Stromal cell of bone marrow (primary cell): ENCODE measurements at places on chromosomes 6 and 20.
A peak's percentile ranks its signal among the peaks of the same experiment; 100 is the strongest.

DNA sequence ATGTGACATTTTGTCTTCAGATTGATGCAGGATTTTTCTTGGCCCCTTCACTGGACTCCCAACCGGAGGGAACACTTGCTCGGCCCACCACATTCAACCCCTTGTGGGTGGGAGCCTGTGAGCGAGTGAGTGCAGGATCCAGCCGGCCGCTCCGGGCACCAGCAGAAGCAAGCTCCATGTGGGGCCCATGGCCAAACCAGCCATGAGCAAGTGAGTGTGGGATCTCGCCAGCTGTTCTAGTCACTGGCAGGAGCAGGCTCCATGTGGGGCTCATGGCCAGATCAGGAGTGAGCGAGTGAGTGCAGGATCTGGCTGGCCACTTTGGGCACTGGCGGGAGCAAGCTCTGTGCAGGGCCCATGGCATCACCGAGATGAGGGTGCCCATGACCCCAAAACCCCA, 42.6 kb downstream of the OSTM1 start:
- no peak for DNase-seq

DNA sequence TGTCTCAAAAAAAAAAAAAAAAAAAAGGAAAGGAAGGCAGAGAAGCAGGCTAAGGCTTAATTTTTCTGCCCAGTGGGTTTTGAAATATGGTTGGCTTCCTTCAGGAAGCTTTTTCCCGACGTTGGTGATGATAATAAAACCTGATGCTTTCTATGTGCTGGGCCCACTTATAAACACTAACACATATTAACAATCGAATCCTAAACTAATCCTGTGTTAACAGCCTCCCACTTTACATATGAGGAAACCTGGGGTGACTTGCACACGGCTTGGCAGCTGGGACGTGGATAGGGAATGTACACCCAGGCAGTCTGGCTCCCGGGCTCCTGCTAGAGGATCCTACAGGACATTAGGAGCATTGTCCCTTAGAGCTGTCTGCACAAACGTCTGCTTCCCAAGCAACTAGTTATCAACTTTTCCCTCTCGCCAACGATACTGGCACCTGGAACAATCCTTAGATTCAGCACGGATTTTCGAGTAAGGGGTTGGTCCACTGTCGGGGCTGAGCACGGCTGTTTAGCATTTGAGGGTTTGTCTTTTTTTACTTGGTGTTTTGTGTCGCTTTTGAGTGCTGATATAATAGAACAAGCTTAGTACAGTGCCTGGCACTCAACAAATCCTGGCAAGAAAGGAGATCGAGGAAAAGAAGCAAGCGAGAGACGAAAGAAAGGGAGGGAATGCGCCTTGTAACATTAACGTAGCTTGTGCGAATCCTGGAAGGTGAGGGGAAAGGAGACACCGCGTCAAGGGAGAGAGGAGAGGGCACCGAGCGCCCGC, 622 bp upstream of the KIZ start:
- DNase-seq = no peak

DNA sequence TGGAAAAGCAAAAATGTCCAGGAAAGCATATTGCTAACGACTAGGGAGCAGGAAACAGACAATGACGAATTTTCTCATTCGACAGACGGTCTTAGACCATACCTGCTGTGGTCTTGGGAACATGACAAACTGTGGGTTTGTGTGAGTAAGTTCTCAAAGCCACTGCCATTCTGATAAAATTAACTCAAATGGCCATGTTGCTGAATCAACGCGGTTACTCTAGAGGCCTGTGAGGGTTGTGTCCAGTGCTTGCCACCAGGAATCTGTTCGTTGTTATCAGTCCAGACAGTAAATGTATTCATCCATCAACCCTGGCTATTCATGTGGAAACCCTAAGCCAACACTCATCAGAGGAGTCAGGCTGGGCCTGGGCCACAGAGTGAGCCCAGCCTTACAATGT, 124.3 kb downstream of the MYLK4 start:
- peak; percentile 34 for DNase-seq

DNA sequence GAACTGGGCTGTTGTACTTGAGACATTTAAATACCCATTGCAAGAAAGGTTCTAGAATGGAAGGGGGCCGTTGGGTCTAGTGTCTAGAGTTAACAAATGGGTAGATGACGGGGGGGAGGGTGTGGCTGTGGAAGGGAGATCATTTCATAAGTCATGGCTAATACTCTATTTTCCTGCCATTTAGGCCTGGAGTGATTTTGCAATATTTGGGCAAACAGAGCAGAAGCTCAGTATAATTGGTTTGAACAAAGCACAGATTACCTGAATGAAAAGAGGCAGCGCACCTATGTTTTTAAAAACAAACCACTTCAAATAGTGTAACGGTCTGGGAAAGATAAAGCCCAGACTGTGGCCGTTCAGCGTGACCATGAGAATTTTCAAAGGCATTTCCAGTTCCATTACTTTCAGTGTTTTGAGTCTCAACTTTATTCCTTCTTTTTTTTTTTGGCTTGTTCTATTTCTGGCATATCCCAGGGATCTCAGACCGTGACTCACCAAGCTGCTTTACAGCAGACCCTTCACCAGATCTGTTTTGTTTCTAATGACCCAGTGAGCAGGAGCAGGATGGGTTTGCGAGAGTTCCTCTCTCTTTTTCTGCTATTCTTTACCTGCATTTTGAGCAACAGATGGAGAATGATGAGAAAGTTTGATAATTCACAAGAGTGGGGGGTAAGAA, 73.7 kb downstream of the LYRM2 start:
- DNase-seq = no peak

DNA sequence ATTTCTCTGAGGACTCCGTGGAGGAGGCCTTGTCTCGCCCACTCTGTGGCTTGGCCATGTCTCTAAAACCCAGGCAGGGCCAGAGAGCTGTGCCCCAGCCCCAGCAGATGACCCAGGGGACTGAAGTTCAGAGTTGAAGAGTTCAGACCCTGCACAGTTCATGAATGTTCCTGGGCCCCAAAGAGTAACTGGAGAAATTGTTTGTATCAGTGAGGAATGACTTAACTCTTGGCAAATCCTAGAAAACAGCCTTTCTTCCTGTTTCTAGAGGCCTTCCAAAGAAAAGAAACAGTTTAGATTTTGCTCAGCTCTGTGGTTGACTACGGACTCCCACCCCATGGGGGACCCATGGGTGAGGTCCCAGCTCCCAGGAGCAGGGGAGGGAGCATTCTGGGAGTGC, 62.1 kb upstream of the EYA2 start:
- DNase-seq = no peak

DNA sequence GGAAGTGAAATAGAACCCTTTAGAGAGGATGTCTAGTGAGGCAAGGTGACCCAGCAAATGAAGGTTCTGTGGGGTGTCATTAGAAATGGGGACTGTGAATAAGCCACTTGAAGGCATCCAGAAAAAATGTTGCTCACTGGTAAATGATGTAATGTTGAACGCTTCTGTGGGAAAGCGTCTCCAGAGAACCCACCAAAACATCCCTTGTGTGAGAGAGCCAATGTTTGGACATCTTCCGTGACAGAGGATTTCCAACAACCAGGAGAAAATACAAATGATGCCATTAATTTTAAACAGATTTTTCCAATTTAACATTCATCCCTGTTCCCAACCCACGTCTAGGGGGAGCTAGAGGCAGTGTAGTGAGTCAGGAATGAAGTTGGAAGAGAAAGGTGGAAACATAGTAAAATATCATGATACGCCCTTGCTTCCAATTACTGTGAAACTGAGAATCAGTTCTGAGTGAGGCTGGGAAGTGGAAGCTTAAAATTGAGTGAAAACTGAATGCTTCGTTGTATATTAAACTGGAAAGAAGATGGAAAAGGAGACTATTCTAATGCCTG, 584.2 kb downstream of the CD109 start:
- no peak for DNase-seq

DNA sequence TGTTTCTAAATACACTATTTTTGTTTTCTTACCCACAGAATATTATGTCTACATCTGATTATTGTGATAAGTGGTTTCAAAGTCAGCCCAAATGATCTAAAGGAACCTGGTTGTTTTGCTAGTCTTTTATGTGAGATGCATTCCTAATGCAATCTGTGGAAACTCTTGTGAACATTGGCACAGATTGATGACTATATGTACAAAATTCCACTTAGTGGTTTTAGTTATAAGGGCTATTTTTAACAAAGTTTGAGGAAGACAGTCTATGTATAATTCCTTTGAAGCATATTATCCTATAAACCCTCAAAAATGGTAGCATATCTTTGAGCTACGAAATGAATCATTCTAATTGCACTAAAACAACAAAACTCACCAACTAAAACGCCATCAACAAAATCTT, 140.9 kb downstream of the GRIK2 start:
- DNase-seq = no peak

GRCh38 chr6:170439366-170440361, 113.4 kb downstream of the PSMB1 start:
- no peak for DNase-seq

DNA sequence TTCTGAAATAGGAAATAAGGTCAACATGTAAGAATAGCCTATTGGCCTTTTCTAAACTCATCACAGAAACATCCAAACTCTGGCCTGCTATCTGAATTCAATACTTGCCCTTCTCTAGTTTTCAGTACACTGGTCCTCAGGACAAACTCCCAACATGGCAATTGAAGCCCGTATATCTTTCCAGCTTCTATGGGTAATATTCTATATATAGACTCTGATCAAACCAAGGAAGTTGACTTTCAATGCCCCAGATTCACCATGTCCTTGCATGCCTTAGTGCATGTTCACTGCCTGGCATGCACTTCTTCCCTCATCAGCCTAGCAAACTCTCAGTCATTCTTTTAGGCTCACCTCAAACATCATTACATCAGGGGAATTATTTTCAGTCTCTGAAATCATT, 73.2 kb downstream of the RSPO3 start:
- DNase-seq = no peak

GRCh38 chr6:3743541-3743940, 8.0 kb downstream of the PXDC1 start:
- no peak for DNase-seq

DNA sequence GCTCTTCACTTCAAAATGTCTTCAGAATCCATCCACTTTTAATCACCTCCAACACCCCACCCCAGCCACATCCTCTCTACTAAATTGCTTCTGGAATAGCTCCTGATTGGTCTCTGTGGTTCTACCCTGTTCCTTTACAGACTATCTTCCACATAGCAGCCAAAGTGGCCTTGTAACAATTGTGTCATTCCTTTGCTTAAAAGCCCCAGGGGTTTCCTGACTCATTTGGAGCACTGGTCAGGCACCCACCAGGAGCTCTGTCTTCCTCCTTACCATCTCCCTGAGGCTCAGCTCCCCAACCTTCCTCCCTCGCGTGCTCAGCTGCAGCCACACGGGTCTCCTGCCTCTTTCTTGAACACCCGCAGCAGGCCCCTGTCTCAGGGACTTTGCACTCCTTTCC, 126.8 kb downstream of the HIVEP1 start:
- DNase-seq = no peak

DNA sequence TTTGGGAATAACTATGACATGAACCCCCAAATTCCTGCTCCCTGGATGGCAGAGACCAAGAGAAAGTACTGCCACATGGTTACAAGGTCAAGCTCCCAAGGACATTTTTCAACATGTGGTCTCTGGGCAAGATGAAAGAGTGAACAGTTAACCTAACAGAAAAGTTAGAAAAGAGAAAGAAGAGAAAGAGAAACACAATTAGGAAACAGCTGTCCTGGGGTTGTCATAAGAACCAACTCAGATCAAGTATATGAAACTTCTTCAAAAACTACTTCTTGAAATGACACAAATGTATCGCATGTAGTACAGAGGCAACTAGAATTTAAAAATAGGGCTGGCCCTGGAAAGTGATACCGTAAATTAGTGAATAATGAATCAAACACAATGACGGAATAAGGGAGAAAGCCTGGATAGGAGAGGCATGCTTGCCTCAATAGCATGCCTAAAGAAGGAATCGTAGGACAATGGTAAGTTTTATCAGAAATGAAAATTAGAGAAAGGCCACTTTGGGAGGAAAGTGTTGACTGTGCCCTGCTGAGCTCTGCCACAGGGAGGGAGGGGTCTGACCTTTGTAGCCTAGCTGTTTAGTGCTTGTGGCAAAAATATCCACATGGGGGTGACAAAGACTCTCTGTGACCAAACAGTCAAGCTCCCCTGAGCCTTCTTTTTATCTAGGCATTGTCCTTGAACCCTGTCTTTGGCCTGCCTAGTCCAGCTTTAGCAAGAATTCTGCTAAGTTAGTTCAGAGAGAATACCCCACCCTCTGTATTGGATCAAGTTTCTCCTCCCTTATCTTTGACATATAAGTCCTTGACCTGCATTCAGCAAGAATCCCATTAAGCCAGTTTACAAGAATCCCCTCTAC, 4.3 kb upstream of the DCBLD1 start:
- no peak for DNase-seq

GRCh38 chr6:82744286-82745015, 321.2 kb downstream of the UBE3D start:
- no peak for DNase-seq

DNA sequence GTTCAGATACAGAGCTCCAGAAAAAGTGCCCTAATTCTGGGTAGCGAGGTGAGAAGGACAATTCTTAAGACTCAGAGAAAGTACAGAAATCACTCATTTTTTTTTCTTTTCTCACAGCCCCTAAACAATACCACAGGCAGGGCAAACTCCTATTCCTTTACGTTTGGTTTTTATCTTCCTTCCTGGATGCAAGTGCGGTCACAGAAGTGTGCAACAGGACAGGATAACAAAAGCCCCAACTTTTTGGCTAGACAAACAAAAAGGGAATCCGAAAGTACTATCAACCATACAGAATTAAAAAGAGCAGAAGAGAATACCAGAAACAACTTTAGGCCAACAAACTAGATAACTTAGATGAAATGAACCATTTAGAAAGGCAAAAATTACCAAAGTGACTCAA, 18.4 kb upstream of the BEND6 start:
- DNase-seq = no peak

DNA sequence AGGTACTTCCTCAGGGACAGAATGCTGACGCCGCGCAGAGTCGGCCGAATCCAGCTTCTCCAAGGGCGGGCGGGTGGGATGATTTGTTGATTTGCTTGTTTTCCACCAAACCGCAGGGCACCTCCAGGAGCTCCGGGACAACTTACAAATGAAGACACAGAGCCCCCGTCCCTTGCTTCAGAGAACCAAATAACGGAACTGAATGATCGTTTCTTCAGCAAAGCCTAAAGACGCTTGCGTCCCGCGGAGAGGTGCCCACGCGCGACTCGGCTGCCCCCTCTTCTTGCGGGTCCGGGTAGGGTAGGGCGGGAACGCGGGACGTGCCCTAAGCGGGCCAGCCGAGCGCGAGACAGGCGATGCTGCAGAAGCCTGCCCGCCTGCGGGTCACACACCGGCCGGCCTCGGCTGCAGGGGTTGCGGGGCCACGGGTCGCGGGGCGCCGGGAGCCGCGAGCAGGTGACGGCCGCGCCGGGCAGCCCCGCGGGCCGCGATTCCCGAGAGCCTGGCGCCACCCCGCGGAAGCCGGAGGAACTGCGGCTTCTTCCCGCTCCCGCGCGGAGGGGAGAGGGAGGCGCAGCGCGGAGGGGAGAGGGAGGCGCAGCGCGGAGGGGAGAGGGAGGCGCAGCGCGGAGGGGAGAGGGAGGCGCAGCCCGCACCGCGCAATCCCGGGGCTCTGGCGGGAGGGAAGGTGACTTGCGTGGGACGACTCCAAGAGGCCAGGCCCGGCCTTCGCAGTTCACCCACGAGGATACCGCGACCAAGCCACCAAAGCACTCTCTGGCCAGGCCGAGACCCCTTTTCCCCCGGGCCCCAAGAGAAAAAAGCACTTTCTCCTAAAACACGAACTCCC, 7.7 kb upstream of the FOXF2 start:
- no peak for DNase-seq

GRCh38 chr6:4940416-4940815, 63.4 kb downstream of the RPP40 start:
- no peak for DNase-seq
